Glomerular endothelial cell (primary cell): ENCODE measurements at places on chromosomes 7 and 10. TPM values are rescaled to one million over a fixed set of nuclear protein-coding genes. Genes with fewer than 3 reads are reported as not detected.

Gene GPR26
- not detected in 2 replicates for total RNA-seq

Gene TBC1D12
- 8.0 and 12.9 TPM in 2 replicates for total RNA-seq

DNA sequence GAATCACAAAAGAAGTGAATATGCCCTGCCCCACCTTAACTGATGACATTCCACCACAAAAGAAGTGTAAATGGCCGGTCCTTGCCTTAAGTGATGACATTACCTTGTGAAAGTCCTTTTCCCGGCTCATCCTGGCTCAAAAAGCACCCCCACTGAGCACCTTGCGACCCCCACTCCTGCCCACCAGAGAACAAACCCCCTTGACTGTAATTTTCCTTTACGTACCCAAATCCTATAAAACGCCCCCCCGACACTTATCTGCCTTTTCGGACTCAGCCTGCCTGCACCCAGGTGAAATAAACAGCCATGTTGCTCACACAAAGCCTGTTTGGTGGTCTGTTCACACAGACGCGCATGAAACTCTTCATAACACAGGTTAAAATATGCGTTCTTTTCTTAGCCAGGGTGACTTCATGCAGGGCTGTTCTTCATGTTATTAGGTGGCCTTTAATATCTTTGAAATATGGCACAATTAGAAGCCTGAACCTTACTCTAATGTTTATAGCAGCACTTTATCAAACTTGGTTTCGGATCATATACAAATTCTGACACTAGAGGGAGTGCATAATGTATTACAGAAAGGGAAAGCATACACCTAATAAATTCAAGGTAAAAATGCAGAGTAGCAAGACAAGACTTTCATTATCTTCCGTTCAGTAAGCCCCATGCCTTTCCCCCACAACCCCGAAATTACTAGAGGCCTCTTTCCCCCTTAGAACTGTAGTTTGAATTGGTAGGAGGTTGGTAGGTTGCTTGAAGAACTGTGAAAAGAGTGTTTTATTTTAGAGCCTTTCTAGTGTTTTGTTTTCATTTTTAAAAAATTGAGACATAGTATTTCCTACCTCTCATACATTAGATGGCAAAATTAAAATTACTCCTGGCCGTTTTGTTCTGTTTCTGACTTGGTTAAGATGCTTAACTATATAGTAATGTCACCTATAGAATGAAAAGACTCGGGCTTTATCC, 117.9 kb downstream of the NPY start:
- no peak for DNase-seq

GRCh38 chr10:43809211-43809930, 160.7 kb upstream of the ZNF32 start:
- DNase-seq = no peak

DNA sequence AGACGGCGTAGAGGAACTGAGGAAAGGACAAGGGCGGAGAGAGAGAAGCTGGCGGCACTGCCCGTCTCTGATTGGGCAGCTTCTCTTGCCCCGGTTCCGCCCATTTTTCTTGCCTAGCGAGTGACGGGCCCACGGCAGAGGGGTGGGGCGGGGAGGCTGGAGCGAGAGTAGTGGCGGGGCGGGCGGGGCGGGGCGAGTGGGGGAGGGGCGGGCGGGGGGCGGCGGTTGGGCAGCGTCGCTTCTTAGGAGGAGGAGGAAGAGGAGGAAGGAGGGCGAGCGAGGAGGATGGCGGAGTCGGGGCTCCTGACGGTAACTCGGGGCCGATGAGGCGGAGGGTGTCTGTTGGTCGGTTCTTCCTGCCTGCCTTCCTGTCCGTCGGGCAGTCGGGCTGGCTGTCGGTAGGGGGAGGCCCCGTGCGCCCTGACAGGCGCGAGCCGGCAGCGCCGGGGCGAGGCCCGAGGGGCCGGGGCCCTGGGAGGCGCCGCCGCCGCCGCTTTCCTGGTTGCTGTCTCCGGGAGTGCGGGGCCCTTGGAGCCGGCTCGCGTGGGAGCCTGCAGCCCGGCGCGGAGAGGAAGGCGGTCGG, at the start of gene SHOC2:
Gene SHOC2 (plus strand): TSS at position 256 of the 583 bp plus-strand sequence. CDS start 44,755 bp downstream, outside the sequence.
- no peak for DNase-seq

DNA sequence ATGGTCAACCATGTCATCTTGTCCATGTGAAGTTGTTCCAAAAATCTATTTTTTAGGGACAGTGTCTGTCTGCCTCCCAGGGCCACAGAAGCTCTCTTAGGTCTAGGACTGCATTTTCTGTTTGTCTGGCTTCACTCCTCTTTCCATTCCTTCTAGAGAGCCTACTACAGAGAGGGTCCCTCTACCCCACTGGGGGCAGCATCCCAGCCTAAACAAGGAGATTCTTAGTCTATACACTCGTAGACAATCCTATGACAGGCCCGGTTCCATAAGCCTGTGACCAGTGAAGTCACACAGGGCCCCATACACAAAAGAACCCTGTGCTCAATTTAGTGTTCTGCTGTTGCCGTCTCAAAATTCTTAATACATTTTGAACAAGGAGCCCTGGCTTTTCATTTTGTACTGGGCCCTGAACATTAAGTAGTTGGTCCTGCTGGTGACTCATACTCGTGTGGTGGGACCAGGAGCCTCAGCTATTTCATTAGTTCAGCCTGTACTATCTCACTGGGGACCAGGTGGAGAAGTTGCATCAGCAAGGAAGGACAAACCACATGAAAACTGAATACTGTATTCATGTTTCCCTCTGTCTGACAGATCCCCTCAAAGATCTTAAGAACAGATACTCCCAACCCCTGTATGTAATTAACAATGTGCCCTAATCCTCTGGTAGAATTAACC, 23.5 kb upstream of the FAM180A start:
- DNase-seq = no peak

DNA sequence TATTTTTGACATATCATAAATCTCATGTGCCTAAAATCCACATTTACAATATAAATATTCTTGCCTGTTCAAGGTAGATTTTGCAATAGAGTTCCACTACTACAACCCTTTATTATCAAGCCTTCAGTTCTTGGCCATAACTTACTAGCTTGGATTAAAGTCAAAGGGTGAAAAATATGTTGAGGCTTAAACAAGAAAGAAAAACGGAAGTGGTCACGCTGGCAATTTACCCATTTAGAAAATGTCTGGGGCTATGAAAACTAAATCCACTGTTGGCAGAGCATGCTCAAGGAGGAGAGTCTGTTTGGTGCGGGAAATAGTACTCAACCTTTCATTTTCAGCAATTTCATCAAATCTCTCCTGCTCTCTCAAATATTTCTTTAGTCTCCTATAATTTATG, 209.8 kb upstream of the RHOBTB1 start:
- DNase-seq = no peak
